Stimulated activated CD8-positive, alpha-beta memory T cell treated with anti-CD3 and anti-CD28 coated beads, Interleukin-4, amount 100 ng/mL, for 48 hours (primary cell): ENCODE measurements at places on chromosomes 3 and 15.
A peak's percentile ranks its signal among the peaks of the same experiment; 100 is the strongest.

DNA sequence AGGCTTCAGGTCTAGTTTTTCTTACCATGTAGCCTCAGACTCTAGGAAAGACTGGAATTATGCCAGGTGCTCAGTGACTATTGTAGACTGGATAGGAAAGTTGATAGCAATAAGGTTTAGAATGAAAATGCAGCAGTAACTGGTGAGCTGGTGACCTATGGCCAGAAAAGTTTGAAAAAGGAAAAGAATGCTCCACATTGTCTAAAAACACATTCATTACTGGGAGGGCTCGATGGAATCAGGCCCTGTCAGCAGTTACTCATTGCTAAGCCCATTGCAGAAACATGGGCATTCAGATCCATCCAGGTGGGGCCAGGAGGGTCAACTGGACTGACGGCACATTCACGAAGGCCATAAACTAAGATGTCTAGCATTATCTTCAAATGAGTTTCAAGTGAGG lies 8.7 kb upstream of the MBNL1 start:
- DNase-seq = no peak

GRCh38 chr3:140391061-140391460 lies 286.8 kb upstream of the TRIM42 start:
- no peak for DNase-seq

- no peak for DNase-seq
These were observed 108.2 kb downstream of the TBL1XR1 start for GRCh38 chr3:177089110-177089509.

GRCh38 chr3:45558431-45558830 lies 36.1 kb upstream of the LIMD1 start:
- no peak for DNase-seq

DNA sequence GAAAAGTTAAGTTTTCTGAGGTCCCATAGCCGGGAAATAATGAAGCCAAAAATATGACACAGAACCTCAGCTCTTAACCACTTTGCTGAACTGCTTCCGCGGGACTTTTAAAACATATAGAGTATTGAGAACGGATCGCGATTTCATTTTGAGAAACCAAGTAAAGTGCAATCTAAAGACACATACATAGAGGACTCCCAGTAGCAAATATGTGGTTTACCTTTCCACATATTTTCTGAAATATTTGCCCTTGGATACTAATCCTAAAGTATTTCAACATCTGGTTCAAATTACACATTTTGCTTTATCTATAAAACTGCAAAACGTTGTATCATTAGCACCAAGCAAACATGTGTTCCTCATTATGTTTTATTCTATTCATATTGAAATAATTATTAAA lies 776.5 kb downstream of the ROBO2 start:
- DNase-seq = no peak

DNA sequence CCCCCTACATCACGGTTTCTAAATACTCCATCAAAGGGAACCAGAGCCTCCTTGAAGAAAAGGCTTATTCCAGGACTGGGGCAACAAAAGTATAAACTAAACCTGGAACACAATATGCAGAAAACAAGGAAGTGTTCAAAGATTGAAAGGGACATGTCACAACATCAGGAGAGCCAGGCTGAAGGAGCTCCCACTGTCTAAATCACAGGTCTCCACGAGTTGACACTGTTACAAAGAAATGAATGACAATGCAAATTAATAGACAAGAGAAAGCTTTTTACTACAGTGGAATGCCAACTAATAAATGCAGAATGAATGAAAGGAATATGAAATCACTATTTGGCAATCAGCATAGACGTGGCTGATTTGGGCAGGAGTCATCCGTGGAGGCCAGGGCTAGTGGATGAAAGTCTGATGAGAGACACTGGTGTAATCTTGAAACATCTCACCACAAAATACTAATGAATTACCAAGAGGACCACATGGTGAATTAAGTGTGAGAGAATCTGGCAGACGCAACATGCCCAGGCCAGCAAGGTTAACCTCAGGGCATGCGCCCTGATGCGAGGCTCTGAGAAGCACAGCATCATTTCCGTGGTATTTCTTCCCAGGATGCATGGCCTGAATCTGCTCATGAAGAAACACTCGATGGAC lies 123.8 kb upstream of the TJP1 start:
- no peak for DNase-seq

DNA sequence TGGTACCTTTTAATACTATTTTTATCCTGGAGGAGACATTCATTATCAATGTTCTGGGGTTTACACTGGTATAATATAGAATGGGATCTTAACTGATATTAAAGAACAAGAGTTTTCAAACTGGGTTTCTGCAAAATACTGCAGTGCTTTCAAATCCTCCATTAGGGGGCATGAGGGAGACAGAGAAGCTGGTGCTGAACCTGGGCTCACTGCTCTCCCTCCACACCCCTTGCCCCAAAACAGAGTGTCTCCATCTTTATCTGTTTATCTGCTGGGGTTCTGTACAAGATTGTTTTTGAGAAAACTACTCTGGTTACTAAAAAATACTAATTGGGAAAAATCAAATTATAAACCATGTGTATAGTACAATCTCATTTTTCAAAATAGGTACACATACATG lies 41.7 kb downstream of the CADPS start:
- DNase-seq = no peak

GRCh38 chr3:67484085-67484484 lies 170.3 kb downstream of the SUCLG2 start:
- no peak for DNase-seq

- no peak for DNase-seq
These were observed 425.1 kb upstream of the NECTIN3 start for GRCh38 chr3:110646496-110646895.

- DNase-seq = no peak
These were observed 115.2 kb downstream of the PEX5L start for GRCh38 chr3:179921500-179921899.

DNA sequence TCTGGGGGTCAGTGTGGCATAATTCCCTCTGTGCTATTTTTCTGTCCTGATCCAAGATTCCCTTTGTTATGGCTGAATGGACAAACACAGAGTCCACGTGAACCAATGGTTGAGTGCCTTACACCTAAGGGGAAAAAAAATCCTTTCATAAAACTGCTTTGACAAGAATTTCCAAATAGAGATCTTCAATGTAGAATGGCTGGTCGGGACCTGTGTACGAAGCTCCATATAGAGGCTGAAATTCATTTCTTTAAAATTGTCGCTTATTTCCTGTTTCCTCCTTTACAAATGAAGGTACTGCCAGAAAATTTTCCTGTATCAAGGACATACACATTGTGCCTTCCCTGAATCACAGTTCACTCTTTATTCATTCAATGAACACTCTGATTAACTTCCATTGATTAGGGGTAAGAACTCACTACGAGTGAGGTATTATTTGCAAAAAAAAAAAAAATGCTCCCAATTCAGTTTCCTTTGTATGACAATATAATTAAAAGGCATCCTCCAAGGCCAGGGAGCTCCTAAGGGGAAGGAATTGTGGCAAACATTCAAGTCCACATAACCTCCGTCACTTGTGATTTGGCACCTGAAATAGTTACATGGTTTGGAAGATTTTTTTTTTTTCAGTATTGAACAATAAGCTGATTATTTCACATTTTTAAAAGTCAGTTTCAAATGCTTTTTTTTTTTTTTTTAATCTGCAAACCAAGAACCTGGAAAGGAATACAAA lies 293.8 kb downstream of the MEX3B start:
- no peak for DNase-seq

GRCh38 chr3:128863560-128863959 lies 15.9 kb upstream of the ACAD9 start:
- peak; percentile 54 for DNase-seq

DNA sequence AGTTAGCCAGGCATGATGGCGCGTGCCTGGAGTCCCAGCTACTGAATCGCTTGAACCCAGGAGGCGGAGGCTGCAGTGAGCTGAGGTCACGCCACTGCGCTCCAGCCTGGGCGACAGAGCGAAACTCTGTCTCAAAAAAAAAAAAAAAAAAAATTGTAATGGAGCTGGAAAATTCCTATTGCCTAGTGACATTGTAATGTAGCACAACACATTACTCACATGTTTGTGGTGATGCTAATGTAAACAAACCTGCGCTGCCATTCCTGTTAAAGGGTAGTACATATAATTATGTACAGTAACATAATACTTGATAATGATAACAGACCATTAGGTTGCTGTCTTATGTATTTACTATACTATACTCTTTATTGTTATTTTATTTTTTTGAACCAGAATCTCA lies 39.1 kb downstream of the KNL1 start:
- DNase-seq = no peak

- no peak for DNase-seq
These were observed 158.8 kb upstream of the GADL1 start for GRCh38 chr3:31053299-31053698.

DNA sequence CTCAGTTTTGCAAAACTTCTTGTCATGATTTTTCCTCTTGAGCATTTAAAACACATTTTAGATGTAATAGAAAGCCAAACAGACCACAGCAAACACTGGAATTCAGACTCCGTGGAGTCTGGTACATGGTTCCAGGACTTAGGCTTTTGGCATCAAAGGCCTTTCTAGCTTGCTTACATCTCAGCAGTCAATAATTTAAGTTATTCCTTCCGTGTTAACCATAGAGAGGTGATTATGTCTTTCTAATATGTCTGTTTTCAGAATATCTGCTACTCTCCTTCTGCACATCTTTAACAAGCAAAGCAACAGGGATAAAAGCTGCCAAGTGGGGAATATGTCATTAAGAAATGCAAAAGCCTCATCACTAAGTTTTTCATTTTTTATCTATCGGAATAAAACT lies 171.7 kb upstream of the CRBN start:
- no peak for DNase-seq

DNA sequence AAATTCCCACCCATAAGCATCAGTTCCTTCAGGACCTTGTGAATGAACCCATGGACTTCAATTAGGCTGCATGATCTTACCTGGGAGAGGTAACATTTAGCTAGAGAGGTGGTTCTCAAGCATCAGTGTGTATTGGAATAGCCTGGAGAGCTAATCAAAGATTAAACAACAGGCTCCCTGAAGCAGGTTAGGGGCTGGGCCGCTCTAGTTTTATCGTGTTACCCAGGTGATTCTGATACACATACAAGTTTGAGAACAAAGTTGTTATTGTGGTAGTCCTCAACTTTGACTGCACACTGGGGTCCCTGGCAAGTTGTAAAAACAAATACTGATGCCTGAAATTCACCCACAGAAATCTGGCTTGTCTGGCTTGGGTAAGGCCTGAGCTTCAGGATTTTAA lies 31.2 kb downstream of the MYH15 start:
- DNase-seq = no peak

- no peak for DNase-seq
These were observed 518.6 kb downstream of the GBE1 start for GRCh38 chr3:81242871-81243270.

DNA sequence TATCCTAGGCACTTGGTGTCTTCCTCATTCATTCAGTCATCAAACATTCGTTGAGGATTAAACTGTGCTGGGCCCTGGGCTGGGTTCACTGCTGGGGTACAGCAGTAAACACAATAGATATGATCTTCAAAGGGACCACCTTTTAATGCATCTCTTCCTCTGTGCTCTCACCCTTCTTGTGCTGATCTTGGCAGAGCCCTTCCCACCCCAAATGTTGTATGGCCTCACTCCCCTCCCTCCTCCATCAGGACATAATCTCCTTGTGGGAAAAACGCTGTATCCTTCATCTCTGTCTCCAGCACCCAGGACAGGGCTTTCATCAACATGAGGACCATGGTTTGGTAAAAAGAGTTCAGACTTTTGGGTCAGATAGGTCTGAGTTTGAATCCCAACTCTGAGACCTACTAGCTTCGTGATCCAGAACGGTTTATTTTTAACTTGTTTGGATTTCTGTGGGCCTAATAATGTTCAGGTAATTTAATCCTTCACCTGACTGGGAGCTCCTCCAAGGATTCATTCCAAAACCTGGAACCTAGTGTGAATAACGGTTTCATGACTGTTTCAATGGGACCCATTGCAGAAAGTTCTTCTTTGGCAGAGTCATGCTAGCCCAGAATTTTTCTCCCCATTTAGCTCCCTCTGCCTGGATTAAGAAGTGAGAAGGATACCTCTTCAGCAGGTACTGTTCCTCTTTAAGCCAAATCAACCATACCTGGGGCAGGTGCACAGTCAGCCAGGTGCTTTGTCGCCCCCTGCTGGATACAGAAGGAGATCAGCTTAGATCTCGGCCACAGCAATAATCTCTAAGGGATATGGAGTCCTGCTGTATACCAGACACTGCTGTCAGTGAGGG lies 5.2 kb upstream of the WNT7A start:
- DNase-seq = peak; percentile 79

GRCh38 chr15:90862964-90863778 lies 5.2 kb upstream of the FURIN start:
- no peak for DNase-seq

- no peak for DNase-seq
These were observed 3.9 kb upstream of the FSIP1 start for GRCh38 chr15:39786447-39787056.

DNA sequence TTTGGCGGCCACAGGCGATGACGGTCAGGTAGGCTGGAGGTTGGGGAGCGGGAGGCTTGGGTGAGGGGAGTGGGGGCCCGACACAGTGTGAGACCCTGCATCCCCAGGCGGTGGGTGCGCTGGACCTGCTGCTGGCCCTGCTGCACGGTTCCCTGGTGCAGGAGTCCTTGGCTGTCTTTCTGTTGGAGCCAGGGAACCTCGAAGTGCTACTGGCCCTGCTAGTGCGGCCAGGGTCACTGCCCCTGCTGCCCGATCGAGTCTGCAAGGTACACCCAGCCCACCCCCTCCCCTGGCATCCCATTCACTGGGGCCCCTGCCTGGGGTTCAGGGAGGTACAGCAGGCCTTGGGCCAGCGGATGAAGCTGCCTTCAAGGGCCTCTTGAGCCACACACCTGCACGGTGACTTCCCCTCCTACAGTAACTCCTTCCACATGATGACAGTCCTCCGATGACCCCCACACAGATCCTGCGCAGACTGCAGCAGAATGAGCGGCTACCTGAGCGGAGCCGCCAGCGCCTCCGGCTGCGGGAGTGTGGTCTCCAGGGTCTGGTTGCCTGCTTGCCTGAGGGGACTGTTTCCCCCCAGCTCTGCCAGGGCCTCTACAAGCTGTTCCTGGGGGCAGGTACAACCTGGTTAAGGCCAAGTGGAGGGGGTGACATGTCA lies 19.5 kb downstream of the NBEAL2 start:
- DNase-seq = no peak

GRCh38 chr3:32325927-32326326 lies 65.7 kb upstream of the CMTM7 start:
- no peak for DNase-seq

DNA sequence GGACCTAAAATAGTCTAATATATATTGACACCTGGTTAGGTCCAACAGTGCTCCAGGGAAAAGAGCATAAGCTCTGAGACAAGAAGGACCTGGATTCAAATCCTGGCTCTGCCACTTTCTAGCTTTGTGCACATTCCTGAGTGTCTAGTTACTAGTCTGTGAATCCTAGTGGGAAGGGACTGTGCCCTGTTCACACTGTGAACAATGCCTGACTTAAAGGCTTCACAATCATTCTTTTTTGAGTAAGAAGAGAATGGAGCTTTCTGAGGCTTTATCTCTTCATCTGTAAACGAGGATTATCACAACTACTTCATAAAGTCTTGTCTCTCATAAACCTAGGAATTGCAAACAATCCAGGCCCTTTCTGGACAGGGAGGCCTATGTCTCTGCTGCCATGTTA lies 235.9 kb downstream of the SOX2 start:
- DNase-seq = no peak

GRCh38 chr15:70100474-70101341 lies 3.0 kb upstream of the TLE3 start:
- DNase-seq = peak; percentile 68

- no peak for DNase-seq
These were observed 52.8 kb downstream of the TMEM212 start for GRCh38 chr3:171895900-171896299.

GRCh38 chr3:46386205-46386604 lies 15.5 kb downstream of the CCR5 start:
- no peak for DNase-seq

- DNase-seq = peak; percentile 54
These were observed 634 bp downstream of the MINDY2 start for GRCh38 chr15:58771621-58772250.
